ENCODE measurements at places on chromosomes 16 and 17.

DNA sequence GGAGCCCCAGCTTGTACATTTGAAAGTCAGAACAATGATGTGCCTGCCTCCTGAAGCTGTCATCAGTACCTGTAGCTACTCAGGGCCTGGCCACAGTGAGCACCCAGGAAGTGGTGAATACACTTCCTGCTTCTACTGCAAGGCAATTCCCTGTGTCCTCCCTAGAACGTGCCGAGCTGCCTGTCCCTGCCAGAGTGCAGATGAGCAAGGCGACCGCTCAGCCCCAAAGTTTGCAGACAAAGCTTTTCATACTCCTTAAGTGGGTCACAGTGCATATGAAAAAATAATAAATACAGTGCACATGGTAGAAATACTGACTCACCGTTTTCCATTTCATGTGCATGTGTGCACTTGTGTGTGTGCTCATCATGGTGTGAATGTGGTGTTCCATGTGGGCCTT is 77.3 kb downstream of the MPRIP start:
- DNase-seq: peak; percentile 37

- DNase-seq: no peak
Observed at GRCh38 chr17:51124640-51125503, 4.2 kb upstream of the SPAG9 start.

DNA sequence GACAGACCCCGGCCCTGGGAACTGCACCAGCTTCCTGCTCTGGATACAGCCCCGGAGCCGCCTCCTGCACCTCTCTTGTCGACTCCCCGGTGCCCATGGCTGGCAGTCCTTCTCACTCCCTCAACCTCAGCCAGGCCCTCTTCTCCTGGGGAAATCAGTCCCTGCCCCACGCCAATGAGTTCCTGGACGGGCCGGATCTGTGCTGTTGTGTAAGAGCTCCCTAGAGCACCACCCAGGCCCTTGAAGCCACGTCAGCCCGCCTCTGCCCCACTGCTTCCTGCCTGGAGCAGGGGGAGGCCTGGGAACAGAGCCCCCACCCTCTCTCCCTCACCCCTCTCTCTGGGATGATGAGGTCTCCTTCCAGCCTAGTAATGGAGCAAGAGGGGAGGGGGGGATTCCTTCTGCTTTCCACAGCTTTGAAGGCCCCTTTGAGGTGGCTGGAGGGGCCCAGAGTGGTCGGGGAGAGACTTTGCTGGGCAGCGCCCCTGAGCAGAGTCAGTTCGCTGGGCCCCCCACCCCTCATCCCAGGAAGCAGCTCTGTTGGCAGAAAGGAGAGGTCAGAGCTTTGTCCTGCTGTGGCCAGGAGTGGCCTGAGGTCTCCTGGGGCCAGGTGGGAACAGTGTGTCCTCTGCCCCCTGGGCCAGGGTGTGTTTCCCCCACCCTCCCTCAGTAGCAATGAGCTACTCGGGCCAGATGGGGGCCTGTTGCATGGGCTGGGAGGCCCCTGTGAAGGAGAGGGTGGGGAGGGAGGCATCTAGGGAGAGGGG is 3.8 kb downstream of the PRR29 start:
- DNase-seq: no peak

GRCh38 chr17:41784207-41784744 is 2.2 kb downstream of the JUP start:
- DNase-seq: no peak

DNA sequence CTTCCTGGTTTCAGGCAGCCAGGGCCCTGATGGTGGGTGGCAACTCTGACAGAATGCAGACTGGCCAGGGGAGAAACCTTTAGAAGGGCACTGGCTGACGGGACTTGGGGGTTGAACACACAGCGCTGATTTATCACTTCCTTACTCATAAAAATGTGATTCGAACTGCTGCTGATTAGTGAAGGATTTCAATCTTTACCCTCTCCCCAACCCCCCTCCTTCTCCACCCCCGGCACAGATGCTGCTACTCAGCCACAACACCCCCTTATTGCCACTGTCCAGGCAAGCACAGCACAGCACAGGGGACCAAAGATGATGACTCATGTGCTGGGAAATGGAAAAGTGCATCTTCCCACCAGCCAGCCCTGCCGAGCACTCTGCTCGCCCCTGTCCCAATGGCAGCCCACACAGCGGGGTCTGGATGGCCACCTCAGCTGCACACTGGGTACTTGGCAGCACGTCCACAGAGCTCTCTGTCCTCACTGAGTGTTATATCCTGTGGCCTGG is 70.1 kb downstream of the SMG6 start:
- no peak for DNase-seq

Measured in stimulated activated CD4-positive, alpha-beta T cell treated with anti-CD3 and anti-CD28 coated beads, Interleukin-1b, Interleukin-23, amount 100 ng/mL, for 4 hours (primary cell).